Activated CD4-positive, alpha-beta T cell treated with anti-CD3 and anti-CD28 coated beads, Interleukin-2, amount 10 ng/mL, durations not matched to agents 24 days and 14 days (primary cell): ENCODE measurements at places on chromosomes 7 and 10.

GRCh38 chr7:132760866-132761265 is 184.6 kb upstream of the PLXNA4 start:
- no peak for DNase-seq

GRCh38 chr7:101602484-101603241 is 26.4 kb downstream of the MYL10 start:
- peak; percentile 91 for DNase-seq

- DNase-seq = no peak
Measured at GRCh38 chr7:31432836-31433340, 81.0 kb upstream of the ITPRID1 start.

- no peak for DNase-seq
Measured at GRCh38 chr10:91610919-91611318, 22.0 kb downstream of the PPP1R3C start.

GRCh38 chr10:16242446-16242845 is 194.4 kb upstream of the PTER start:
- DNase-seq = no peak

DNA sequence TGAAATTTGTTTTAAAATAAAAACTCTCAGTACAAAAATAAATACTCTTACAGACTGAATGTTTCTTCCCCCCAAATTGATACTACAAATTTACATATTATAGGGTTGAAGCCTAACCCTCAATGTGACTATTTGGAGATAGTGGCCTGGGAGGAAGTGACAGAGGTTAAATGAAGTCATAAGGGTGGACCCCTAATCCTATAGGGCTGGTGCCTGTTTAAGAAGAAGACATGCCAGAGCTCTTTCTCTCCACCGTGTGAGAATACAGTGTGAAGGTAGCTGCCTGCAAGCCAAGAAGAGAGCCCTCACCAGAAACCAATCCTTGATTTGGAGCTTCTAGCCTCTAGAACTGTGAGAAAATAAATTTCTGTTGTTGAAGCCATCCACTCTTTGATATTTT is 67.6 kb downstream of the MCU start:
- no peak for DNase-seq

GRCh38 chr10:86110156-86110786 is 256.3 kb downstream of the GRID1 start:
- no peak for DNase-seq

- no peak for DNase-seq
Measured at GRCh38 chr10:69418052-69418752, 1.5 kb upstream of the TACR2 start.

GRCh38 chr7:132996581-132997242 is 85.2 kb downstream of the CHCHD3 start:
- DNase-seq = no peak

GRCh38 chr7:128830231-128831177 is at the start of gene FLNC:
TSS of gene FLNC (plus strand) at chr7:128830406. CDS start at chr7:128830638, 232 bp downstream.
- DNase-seq = peak; percentile 79

GRCh38 chr7:135147341-135147898 is 452 bp upstream of the TMEM140 start:
- peak; percentile 81 for DNase-seq

DNA sequence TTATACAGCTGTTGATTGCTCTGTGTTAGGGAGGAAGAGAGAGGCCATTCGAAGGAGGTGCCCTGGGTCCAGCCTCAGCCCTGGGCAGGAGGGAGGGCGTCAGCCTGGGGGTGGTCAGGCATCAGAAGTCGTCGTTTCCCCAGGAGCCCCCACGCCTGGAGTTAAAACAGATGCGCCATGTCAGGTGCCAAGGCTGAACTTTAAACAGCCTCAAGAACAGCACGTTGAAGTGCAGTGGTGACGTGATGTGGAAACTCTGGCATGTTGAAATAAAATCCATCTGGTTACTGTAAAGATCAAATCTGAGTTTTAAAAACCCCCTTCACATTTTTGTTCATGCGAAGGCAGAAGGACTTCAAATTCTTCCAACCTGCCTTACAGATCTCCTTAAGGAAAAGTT is 128.4 kb upstream of the PPP2R2D start:
- DNase-seq = no peak
